ENCODE measurements at places on chromosomes 12 and 14.

GRCh38 chr12:27340971-27341370, 8.3 kb downstream of the BMAL2 start:
- no peak for DNase-seq

DNA sequence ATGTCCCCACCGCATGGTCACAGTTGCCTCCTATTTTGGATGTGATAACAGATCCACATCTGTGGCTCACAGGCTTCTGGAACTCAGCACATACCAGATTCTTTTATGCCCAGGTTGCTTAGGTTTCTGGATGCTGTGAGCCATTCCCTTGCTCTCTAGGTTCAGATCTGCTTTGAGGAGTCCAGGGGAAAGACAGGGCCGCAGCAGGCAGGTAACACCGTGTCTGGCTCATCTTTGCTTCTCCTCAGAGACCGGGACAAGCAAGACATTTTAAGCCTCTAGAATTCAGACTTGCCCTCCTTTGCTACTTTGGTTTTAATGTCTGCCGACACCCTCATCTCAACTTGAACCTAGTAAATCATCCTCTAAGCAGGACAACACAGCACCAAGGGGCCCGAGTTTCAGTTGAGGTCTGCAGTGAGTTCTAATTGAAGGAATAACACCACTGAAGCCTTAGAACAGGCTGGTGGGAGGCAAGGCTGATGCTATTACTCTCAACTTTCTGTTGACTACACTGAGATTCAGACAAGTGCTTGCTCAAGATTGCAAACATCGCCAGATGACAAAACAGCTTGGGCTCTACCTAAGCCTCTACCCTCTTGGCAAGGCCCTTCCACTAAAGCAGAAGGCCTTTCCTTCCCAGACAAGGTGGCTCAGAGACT, 55.3 kb downstream of the MDM2 start:
- DNase-seq: no peak

GRCh38 chr14:22896356-22896755, 13.3 kb downstream of the REM2 start:
- no peak for DNase-seq

DNA sequence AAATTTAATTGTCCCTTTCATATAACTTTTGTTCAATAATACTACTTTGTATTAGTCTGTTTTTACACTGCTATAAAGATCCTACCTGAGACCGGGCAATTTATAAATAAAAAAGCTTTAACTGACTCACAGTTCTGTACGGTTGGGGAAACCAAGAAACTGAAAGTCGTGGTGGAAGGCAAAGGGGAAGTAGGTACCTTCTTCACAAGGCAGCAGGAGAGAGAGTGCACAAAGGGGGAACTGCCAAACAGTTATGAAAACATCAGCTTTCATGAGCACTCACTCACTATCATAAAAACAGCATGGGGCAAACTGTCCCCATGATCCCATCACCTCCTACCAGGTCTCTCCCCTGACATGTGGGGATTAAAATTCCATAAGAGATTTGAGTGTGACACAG, 1069.0 kb downstream of the FSCB start:
- DNase-seq: no peak

DNA sequence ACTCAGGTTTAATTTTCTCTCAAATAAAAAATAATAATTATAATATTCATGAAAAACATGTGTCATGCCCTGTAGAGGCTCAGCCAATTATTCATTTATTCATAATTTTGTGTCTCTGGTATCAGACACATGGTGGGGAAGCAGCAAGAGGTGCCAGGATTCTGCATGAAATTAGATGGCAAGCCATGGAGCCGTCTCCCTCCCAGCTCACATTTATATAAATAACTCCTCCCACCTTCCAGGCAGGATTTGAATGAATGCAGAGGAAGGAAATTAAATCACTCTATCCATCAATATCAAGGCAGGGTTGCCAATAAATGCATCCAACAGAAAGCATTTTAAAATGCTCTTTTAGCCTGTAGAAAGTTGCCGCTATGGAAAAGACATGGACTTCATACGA, 98.1 kb downstream of the PTPRR start:
- no peak for DNase-seq

GRCh38 chr12:76176940-76177339, 92.5 kb upstream of the NAP1L1 start:
- DNase-seq: no peak

GRCh38 chr14:68665792-68666204, 127.1 kb downstream of the ZFP36L1 start:
- DNase-seq: no peak

DNA sequence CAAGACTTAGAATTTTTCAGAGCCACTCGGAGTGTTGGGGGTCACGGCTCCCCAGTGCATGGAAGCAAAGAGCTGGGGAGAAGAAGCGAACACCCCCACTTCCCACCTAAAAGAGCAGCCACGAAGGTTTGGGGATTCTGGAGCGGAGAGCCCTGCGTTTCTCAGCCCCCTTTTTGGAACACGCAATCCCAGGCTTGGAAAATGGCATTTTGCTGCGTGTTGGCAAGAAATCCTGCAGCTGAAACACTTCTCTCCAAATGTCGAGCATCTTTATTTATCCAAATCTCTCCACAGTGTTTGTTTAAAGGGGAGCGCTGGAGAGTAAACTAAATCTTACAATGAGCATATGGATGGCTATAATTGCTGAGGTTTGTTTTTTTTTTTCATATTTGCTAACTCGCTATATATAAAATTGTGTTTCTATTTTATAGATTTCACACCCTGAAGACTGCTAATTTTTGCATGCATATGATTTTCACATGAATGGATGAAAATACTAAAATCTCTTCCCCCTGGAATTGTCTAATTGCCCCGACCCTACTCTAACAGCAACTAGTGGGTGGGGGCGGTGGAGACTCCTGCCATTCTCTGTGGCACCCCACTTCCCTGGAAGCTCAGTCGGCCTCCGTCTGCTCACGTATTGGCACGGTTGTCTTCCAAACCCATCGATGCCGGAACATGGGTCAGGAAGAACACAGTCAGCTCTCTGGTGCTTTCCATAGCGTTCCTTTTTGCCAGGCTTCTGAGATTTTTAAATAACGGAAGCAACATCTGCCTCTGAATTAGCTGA, 120.5 kb downstream of the GCH1 start:
- DNase-seq: no peak

- no peak for DNase-seq
These were observed 11.2 kb downstream of the PRPF39 start for GRCh38 chr14:45095143-45095542.

DNA sequence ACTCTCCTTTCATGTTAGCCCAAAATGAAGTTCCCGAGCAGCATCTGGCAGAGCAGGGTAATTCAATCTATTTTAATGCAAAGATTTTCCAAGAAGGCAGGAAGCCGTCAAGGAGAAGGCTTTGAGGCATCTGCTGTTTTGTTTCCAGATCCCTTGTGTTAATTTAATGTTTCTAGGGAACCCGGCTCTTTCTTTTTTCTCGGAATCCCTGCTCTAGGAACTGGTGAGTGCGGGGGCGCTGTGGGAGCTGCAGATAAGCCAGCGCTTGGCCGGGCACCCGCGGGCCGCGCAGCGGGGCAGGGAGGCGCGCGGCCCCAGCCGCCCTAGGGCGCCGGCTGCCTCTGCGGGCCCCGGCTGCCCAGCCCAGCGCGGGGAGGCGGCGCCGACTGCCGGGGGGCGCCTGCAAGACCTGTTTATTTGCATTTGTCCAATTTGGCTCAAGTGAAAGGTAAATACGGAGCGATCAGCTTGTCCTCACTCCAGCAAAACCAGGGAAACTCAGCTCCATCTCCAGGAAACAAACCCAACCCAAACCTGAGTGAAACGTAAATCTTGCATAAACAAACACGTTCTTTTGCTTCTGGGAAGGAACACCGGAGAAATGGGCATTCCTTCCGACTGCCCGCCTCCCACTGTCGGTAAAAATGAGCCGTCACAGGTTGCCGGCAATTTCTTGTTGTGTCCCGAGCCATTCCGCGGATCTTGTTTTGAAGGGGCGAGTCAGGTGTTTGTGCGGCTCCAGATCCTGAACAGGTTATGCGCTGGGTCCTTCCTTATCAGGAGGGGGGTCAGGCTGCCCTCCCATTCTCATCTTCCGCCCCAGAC, 65.1 kb downstream of the CRADD start:
- DNase-seq: peak; percentile 84

GRCh38 chr12:1517007-1517406, 77.4 kb downstream of the FBXL14 start:
- DNase-seq: peak; percentile 47

DNA sequence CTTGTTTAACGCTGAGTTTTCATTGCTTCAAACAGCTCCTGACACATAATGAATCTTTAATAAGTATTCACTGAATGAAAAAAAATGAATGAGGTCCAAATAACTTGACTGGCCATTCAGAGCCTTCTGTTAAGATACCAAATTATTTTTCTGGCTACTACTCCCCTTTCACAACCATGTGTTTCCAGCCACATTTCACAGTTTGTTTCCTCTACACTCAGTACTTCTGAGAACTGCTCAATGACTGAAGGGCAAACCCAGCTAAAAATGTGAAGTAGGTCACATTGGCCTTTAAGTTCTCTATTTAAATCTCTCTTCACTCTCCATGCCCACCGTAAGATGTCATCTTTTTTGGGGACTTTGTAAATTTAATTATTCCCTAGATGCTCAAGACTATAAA, 78.4 kb upstream of the KRR1 start:
- DNase-seq: no peak

DNA sequence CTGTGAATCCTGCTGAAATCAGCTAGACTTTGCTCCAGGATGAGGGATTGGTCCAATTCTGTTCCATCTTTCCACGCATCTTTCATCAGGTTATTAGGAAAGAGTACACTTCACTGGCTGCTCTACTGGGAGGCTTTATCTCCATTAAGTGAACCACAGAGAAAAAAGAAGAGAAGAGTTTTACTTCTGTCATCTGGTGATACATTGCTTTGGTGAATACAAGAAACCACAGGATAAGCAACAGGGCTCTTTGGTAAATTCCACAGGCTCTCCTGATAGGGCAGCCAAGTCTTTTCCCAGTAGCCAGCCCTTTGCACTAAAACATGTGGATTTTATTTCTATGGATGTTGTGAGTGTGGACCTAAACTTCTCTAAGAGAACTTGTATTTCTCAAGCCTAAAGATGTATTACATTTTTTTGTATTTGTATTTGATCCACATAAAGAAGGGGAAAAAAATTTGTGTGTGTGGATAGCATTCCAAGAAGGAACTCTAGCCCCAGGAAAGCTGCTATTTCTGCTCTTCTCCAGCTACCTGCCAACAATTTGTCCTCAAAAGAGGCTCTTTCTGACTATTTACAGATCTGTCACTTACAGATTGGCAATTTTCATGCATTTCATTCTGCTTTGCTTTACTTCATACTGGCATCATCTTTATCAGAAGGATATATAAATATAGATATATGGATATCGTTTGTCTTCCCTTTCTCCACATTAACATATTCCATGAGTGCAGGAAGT, 1117.6 kb upstream of the TMEM132C start:
- DNase-seq: no peak

GRCh38 chr12:123142518-123142840, 8.4 kb downstream of the PITPNM2 start:
- no peak for DNase-seq

- peak; percentile 94 for DNase-seq
These were observed at the start of gene SMARCC2 for GRCh38 chr12:56189099-56189917. SMARCC2 (minus strand) TSS chr12:56189483; CDS start chr12:56189461, 22 bp downstream.

GRCh38 chr12:131117438-131118245, 163.9 kb downstream of the ADGRD1 start:
- DNase-seq: peak; percentile 16

GRCh38 chr12:68765696-68766095, 19.7 kb downstream of the SLC35E3 start:
- no peak for DNase-seq

DNA sequence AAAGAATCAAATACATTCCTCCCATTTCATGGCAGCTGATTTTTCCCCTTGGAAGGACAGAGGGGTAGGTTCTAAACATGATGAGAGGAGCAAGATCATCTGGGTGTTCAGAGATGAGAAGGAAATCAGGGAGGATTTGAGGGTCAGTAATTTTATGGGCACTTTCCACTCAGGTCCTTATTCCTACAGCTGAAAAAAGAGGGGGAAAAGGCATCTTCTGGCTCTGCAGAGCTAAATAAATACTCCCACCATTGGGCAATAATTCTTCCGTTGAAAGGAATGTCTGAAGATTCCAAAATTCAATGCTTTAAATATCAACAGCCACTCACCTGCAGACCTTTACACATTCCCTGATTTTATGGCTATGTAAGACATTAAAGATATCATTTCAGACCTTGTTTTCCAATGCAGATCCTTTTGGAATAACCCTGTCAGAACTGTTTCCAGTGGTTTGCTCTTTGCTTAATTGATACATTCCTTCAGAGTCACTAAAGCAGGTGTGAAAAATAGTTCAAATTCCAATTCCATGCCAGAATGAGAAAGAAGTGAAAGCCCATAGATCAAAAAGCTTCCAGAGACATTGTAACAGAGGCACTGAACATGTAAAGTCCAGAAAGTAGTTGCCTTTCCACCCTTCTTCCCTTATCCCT, 233.3 kb upstream of the KRR1 start:
- DNase-seq: no peak

DNA sequence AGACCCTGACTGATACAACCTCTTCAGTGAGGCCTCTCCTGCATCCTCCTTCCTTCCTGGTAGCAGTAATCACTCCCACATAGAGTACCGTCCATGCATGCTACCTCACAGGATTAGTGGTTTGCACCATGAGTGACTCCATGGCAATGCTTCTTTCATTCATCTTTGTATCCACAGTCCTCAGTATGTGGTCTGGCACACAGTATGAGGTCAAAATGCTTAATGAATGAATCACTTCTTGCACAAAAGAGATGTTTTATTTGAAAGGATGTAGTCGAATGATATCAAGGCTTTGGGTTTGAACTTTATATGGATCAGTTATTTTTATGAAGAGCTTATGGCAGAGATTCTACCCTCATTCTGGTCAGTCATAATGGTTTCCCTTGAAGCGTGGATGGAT, 42.2 kb downstream of the KCNA5 start:
- no peak for DNase-seq

DNA sequence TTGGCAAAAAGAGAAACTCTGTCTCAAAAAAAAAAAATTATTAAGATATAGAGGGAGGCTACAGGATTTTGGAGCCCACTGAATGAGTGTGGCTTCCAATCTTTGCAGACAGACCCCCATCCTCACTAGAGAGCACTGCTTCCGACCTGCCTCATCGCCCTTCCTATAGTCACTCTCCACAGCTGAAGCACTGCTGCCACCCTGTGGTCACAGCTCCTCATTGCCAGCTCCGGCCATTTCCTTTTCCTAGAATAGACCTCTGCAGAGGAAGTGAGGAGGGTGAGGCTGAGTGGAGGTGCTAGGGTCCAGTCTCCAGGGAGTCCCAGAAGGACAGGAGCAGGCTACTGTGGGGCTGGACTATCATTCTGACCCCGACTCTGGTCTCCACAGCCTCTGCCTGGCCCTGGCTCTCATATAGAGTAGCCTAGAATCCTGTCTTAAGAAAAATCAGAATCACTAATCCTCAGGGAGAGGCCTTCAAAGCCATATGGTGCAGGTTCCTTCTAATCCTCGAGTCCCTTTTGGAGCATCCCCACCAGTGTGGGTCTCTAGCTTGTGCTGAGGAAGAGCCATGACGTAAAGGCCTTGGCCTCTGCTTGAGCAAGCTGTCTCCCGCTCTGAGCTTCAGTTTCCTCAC, 1.4 kb upstream of the NPFF start:
- peak; percentile 92 for DNase-seq

GRCh38 chr12:89513544-89513943, 11.1 kb downstream of the GALNT4 start:
- no peak for DNase-seq

GRCh38 chr14:61335671-61336275, 14.4 kb downstream of the PRKCH start:
- DNase-seq: no peak

- DNase-seq: no peak
These were observed 2.6 kb upstream of the KLRK1 start for GRCh38 chr12:10392394-10392930.

- DNase-seq: no peak
These were observed 65.1 kb upstream of the SLCO1B1 start for GRCh38 chr12:21065845-21066244.

Data from activated effector memory CD4-positive, alpha-beta T cell treated with anti-CD3 and anti-CD28 coated beads, Interleukin-2, amount 50 U/mL, for 16 hours (primary cell).